ENCODE measurements at places on chromosomes 7 and 10.

- no peak for DNase-seq
Measured at GRCh38 chr7:103772171-103772773, 217.2 kb downstream of the RELN start.

GRCh38 chr7:141872931-141873330 lies 31.6 kb upstream of the PRSS37 start:
- no peak for DNase-seq

DNA sequence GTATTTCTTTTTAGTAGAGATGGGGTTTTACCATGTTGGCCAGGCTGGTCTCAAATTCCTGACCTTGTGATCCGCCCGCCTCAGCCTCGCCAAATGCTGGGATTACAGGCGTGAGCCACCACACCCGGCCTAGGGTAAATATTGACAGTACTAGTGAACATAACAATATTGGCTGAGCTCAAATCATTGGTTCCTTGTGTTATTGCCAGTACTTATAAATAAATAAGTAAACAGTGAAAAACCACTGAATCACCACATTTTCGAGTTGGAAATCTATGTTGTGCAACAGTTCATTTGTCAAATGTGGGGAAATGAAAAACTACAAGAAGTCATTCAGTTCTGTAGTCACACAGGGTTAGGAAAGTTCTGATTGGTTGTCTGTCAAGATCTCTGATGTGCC lies 15.8 kb downstream of the RPP30 start:
- DNase-seq, result no peak

- no peak for DNase-seq
Measured at GRCh38 chr10:111128331-111129180, 51.7 kb downstream of the ADRA2A start.

- no peak for DNase-seq
Measured at GRCh38 chr7:136874393-136875032, 6.1 kb downstream of the CHRM2 start.

DNA sequence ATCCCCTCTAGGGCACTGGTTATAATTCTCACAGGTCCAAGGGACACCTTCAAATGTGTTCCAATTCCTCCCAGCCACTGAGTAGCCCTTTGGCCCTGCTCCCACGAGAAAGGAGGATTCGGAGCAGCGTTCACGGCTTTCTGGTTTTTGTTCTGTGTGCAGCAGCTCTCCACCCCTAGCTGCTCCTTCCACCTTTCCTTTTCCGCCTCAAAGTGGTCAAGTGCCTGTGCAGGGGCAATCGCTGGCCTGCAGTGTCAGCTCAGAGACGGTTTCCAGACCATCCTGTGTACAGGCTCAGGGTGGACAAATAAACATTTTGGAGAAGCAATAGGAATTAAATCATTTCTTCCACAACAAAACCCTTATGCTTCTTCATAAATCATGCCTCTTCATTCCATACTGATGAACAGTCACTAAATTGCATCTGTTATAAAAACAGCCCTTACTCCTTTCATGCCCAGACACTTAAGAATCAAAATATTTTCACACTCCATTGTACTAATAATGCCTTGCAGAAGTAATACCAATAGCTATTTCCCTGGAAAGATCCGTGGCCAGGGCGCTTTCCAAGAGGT lies 1.1 kb downstream of the KIAA1549 start:
- DNase-seq, result no peak

GRCh38 chr7:87111877-87112276 lies 40.4 kb upstream of the DMTF1 start:
- no peak for DNase-seq

- DNase-seq, result no peak
Measured at GRCh38 chr7:132735476-132735875, 159.2 kb upstream of the PLXNA4 start.

GRCh38 chr7:2031451-2031845 lies 201.3 kb downstream of the MAD1L1 start:
- DNase-seq, result no peak

GRCh38 chr10:58278274-58278961 lies 9.5 kb downstream of the CISD1 start:
- DNase-seq, result no peak

GRCh38 chr7:116588225-116588624 lies 63.4 kb downstream of the CAV1 start:
- DNase-seq, result no peak

GRCh38 chr7:1422512-1423263 lies 36.6 kb downstream of the MICALL2 start:
- no peak for DNase-seq

Measured in hematopoietic multipotent progenitor cell treated with erythropoietin and hydrocortisone succinate and interleukin-3 and kit ligand, for 17 days (in vitro differentiated cells).